H1 (cell line): ENCODE measurements at places on chromosomes 13 and 19. TPM values are rescaled to one million over a fixed set of nuclear protein-coding genes. Genes with fewer than 3 reads are reported as not detected.
A peak's percentile ranks its signal among the peaks of the same experiment; 100 is the strongest.

- H3K4me1 ChIP-seq, result no peaks in the 10 kb centered on the region
- no peaks in the 10 kb centered on the region for H3K36me3 ChIP-seq
- no peak for DNase-seq
- H3K27me3 ChIP-seq, result no peaks in the 10 kb centered on the region
- H3K27ac ChIP-seq, result no peak overlapping the region
- no peak overlapping the region for H3K4me3 ChIP-seq
Measured at GRCh38 chr13:102548811-102549210, 48.0 kb upstream of the TPP2 start.

GRCh38 chr13:19766591-19766990 is 16.2 kb downstream of the PSPC1 start:
- H3K36me3 ChIP-seq, result peaks cover 18% of the 10 kb centered on the region; the same call in 1 of the 2 replicates
- no peak overlapping the region for H3K4me3 ChIP-seq
- peaks cover 2% of the 10 kb centered on the region; the same call in 1 of the 2 replicates for H3K4me1 ChIP-seq

SLC25A23 gene
- total RNA-seq, result 48.1 and 54.0 TPM in 2 replicates

CYP2F1 gene
- total RNA-seq, result 0.34 TPM in 1 of 2 replicates, not detected in the other

- peak overlapping the region; percentile 66 for H3K4me3 ChIP-seq
- peak overlapping the region; percentile 38; the same call in 1 of the 2 replicates for H3K27ac ChIP-seq
- no peaks in the 10 kb centered on the region for H3K27me3 ChIP-seq
- H3K4me1 ChIP-seq, result 0 out of 2 replicates have a peak, but pooled peaks cover 2% of the 10 kb centered on the region
- H3K36me3 ChIP-seq, result peaks cover 16% of the 10 kb centered on the region
Measured at GRCh38 chr19:39970425-39970674, 615 bp upstream of the PSMC4 start.
